Effector CD8-positive, alpha-beta T cell (primary cell): ENCODE measurements at places on chromosomes 6 and 20.

DNA sequence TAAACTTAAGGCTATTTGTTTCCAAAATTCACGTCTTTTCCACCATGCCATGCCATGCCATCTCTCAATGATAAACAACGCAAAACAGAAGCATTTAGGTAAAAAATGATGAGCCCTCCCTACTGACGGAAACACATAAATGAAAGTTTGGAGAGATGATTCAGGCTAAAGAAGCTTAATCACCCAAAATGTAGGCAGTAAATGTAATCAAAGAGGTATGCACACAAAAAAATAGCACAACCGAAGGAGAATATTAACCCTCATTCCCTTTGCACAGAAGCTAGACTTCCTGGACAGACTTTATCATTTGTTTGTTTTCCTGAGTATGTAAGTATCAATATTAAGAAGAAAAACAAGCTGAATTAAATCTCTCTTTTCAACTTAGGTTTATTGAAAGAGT lies 28.8 kb downstream of the DCDC2 start:
- DNase-seq = no peak

GRCh38 chr6:95723638-95724037 lies 146.3 kb downstream of the MANEA start:
- DNase-seq = no peak

DNA sequence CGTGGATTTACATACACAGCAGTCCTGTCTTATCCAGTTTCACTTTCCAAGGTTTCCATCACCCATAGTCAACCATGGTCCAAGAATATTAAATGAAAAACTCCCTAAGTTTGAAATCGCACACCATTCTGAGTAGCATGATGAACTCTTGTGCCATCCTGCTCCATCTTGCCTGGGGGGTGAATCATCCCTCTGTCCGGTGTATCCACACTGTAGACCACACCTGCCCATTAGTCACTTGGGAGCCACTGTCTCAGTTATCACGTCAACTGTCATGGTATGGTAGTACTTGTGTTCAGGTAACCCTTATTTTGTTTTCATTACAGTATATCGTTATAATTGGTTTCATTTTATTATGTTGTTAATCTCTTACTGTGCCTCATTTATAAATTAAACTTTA lies 38.5 kb downstream of the PTGIS start:
- DNase-seq = no peak

GRCh38 chr20:56949318-56949717 lies 317.1 kb downstream of the BMP7 start:
- DNase-seq = no peak

GRCh38 chr20:37473249-37474000 lies 47.6 kb upstream of the NNAT start:
- DNase-seq = no peak

DNA sequence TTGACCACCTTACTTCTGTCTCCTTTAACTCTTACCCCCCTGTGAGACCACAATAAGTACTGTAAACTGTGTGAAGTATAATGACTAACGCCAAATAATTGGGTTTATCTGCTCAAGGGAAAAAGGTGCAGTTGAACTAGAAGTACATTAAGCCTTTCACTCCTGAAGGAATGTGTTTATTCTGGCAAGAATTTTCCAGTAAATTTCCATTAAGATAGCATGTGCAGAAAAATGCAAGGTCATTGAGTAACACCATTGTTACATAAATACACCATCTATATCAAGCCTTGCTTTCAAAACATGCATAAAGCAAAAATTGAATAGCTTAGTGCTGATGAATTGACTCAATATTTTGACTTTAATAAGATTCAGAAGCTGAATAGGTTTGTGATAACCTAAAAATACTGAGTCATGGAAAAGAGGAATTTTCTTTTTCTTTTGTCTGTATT lies 65.4 kb downstream of the ARHGAP18 start:
- DNase-seq = no peak

DNA sequence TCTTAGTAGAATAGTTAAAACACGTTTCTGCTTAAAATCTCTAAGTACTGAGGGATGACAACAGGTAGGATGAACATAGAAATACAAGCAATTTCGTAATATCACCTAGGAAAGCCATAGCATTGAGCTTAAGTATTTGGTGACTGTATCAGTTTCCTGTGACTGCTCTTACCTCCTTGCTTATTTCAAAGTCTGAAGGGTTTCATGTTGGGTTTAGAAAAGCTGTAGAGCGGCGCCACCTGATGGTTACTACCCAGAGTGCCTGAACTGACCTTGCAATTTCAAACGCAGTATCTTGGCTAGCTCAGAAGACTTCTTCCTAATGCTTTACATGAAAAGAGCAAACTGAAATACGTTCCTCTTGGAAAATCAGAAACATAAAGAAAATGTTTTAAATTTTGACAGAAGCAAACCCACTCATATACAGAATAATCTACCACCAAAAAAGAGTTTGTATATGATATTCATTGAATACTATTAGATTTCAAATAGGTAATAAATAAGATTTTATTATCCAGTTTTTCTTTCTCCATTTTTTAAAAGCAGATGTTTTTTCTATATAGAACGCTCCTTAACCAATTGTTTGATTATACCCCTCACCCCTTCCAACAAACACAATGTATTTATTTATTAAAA lies 82.3 kb upstream of the RIPOR2 start:
- peak; percentile 70 for DNase-seq

GRCh38 chr6:140538926-140539325 lies 1164.5 kb upstream of the CITED2 start:
- no peak for DNase-seq

DNA sequence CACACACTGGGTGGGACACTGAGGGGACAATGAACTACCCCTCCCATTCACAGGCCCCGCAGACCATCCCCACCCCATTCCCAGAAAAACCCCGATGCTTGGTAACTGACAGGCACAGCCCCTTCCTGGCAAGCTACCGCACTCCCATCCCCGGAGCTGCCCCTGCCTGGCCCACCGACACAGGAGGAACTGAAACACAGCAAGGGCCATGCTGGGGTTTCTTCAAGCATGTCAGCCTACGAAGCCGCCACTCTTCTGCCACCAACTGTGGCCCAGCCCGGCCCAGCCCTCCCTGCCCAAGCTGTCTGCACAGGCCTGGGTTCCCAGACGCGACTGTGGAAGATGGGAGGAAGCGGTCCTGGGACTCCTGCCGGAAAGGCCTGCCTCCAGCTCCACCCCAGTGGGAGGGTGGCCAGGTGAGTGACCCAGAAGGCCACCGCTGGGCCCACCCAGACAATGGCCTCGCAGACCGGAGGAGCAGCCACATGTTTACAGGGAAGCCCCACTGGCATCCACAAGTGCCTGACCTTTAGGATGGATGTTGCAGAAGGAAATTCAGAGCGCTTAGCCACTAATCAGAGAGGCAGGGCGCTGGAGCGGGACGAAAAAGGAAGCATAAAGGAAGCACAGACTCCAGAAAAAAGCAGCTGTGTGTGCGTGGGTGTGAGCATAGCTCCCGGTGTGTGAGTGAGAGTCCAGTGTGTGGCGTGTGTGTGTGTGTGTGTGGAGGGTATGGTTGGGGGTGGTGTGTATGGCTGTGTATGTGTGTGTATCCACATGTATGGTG lies 91.6 kb downstream of the PRND start:
- DNase-seq = no peak

- DNase-seq = no peak
Measured at GRCh38 chr20:63310265-63310991, 17.4 kb downstream of the COL20A1 start.

DNA sequence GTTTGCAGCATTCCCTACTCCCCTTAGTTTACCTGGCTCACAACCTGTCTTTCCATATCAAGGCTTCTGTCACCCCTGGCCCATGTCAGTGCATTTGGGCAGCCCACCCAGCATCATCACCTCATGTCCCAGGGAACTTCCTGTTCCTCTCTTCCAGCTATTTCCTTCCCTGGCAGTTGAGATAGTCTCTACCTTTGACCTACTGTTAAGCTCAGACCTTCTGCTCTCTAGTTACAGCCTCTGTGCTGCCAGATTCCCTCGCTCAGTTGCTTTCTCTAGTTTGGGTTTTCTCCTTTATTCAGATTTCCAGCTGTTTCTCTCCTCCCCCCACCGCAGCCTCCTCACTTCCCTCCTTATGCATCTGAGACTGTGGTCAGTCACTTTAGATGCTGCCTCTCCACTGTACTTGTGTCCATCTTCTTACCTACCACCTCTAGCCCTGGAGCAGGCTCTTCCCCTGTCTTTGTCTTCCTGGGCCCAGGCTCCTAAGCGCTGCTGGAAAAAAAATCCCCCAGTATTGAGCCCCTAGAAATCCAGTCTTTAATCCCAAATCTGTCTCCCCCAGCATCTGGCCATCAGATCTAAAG lies 16.3 kb downstream of the PTPN1 start:
- DNase-seq = no peak

GRCh38 chr6:155248008-155249001 lies 15.5 kb upstream of the CLDN20 start:
- no peak for DNase-seq

DNA sequence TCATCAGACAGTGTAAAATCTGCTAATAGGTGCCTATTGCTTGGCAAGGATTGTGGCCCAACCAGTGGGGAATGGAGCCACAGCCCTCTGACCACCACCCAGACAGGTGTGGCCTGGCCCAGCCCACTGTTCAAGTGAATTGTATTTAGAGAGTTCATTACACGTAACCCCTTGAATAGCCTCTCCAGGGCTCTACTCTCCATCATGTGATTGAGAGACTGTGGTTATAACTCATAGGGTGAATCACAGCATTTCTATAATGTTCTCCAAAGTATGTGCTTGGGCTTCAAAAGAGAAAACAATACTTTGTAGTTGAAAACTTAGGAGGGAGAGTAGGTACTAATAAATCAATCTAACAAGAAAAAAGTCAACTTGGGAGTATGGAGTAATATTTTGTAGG lies 38.4 kb downstream of the ALDH8A1 start:
- DNase-seq = no peak

DNA sequence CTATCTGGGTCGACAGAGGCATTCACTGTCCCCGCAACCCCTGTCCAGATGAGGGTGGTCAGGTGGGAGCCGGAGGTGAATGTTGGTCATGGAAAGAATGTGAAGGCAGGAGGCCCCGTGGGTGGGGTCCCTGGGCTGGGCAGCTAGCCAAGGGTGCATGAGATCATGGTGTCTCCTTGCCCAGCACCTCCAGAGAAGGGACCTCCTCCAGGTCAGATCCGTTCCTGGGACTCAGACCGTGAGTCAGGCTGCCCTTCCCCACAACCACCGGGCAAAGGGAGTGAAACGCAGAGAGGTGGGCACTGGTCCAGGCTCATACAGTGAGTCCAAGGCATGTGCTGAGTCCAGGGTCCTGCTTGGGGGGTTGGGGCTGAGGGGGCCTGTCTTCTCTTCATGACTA lies 3.5 kb downstream of the FOXS1 start:
- no peak for DNase-seq

DNA sequence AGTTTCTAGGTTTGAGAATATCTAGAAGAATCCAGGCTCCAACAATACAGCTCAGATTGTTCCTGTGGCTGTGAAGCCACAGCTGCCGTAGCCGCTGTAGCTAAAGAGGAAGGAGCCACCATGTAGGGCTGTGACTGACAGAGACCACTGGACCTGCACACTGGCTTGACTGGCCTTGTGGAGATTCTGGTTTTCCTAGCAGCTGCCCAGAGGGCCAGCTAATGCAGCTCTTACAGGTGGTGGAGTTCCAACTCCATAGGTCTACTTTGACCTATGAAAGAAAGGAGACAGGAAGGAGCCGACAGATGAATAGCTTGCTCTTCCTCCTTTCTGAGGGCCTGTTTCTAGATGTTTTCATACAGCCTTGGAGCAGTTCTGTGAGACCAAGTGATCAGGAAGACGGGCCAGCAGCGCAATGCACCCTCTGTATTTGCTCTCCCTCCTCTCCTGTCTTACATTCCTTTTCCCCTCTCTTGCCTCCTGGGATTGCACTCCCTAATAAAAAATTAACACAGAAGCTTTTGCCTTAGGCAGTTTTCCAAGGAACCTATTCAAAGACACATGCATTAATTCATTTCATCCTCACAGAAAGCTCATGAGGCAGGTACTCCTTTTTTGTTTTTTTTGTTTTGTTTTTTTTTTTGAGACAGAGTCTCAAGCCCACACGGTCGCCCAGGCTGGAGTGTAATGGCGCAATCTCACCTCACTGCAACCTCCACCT lies 51.8 kb upstream of the MYB start:
- no peak for DNase-seq

- DNase-seq = no peak
Measured at GRCh38 chr6:131379948-131380347, 193.1 kb upstream of the ARG1 start.

DNA sequence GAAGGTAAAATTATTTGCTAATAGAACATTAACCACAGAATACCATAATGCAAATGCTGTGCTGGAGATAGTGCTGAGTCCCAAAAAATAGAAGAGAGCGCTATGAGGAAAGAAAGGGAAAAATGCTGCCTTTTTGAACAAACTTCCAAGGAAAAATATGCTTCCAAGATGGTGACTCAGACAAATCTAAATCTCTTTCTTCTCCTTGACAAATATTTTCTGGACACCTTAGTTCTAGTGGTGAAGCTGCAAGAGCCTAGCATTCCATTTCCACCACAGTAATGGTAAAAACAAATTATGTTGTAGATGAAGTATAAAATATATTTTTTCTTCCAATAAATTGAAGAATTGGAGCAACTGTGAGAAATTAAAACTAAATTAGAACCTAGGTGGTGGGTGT lies 155.6 kb upstream of the TBX18 start:
- no peak for DNase-seq

DNA sequence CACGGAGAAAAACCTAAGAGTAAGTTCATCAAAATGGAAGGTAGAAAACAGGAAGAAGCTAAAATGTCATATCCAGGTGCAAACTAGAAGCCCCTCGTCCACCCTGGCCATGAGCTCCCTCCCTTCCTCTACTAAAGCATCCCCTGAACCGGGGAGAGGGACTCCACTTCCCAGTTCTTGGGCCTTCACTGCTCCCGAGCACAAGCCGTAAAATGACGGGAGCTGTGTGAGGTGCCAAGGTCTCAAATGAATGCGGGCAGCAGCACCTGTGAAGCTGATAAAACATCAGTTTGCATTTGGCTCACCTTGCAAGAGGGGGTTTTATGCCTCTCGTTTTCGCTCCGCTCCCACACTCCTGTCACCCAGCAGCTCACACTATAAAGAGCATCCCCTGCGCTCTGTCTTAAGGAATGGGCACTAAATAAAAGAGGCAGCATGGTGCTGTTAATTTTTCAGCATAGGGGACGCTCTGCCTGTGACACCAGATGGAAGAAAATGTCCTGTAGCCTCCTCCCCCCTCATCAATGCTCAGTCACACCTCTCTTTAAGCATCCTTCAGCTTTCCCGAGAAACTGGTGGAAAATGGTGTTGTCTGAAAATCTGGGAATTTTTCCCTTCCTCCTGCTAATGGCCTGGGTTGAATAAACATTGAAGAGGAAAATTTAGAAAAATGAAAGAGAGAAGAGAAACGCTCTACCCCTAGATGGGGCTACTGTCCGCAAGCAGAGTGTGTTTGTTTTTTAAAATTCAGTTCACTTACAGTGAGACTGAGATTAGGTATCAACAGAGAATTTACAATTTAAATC lies 563.0 kb upstream of the AGPAT4 start:
- DNase-seq = no peak

- peak; percentile 35 for DNase-seq
Measured at GRCh38 chr6:32692019-32692418, 25.6 kb upstream of the HLA-DQB1 start.

- DNase-seq = no peak
Measured at GRCh38 chr6:146027586-146028251, 1.1 kb upstream of the GRM1 start.

GRCh38 chr6:46815130-46815529 lies 21.9 kb downstream of the MEP1A start:
- DNase-seq = no peak

- no peak for DNase-seq
Measured at GRCh38 chr6:21213492-21213891, 380.1 kb upstream of the SOX4 start.

GRCh38 chr6:73733791-73734190 lies 37.8 kb downstream of the CD109 start:
- no peak for DNase-seq
